ENCODE measurements at places on chromosomes 2 and 18.

DNA sequence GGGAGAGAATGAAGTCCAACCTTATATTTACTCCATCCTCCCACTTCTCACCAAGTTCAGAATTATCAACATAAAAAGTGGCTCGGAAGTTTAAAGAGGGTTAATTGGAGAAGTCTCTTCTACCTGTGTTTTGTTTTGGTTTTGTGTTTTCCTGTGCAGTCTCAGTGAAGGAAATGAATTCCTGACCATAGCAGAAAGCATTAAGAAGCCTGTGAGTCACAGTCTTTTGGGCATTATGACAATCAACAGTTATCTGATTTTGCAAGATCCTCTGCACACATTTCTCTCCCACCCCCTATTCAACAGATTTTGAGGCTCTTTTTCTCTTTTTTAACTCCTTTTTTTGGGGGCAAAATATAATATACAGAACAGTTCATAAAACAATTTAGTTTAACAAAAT lies 8.6 kb upstream of the RPL37A start:
- DNase-seq, result no peak

DNA sequence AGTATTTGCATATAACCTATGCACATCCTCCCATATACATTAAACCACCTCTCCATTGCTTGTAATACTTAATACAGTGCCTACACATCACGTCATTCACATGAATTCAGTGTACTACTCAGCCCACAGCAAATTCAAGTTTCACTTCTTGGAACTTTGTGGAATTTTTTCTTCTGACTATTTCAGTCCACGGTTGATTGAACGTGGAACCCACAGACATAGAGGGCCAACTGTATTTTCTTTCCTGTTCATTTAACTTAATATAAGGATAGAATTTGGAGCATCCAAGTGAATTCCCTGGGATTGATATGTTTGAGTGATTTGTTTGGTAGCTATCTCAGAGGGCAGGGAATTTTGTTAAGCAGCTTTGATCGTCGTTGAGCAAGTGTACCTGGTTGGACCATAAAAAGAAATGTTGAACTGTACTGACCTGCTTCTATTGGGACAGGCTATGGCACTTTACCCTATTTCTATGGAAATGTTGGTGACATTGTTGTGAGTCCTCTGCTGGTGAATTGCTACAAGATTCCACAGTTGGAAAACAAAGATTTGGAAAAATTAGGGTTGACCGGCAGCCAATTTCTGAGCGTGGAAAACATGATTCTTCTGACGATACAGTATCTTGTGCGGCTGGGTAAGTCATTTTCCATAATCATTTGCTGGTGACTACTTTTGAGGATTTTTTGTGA lies 156.6 kb downstream of the ESCO1 start:
- no peak for DNase-seq

GRCh38 chr2:196481324-196481697 lies 158.2 kb upstream of the CCDC150 start:
- DNase-seq, result peak; percentile 35

- no peak for DNase-seq
These were observed 49.2 kb downstream of the SIGLEC15 start for GRCh38 chr18:45874491-45875184.

DNA sequence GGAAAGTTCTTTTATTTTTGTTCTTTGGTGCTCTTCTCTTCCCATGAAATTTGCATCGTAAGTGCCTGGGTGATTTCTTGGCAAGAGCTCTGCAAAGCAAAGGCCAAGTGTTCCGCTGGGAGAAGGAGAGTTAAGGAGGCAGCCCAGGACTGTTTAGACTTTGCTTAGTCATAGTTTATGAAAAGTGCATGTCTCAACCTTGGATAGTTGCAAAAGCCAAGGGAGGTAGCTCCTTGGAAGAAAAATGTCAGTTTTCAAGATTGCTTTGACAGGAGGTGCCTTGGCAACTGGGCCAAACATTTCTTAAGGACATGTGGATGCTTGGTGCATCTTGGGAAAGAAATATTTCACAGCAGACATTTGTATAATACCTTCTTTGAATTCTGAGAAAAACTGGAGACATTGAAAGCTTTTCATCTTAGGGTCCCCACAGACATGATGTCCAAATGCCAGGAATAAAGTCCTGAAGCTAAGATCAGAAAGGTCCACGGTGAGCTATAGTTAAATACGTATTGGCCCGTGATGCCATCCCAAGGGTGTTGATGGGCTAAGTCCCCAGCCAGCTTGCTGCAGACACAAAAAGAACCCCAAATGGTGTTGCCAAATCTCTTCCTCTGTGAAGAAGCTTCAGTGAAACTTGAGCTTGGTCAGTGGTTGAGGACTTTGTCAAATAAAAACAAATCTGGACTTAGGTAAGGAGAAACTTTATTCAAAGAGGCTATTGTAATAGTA lies 96.3 kb upstream of the THUMPD2 start:
- DNase-seq, result peak; percentile 53

DNA sequence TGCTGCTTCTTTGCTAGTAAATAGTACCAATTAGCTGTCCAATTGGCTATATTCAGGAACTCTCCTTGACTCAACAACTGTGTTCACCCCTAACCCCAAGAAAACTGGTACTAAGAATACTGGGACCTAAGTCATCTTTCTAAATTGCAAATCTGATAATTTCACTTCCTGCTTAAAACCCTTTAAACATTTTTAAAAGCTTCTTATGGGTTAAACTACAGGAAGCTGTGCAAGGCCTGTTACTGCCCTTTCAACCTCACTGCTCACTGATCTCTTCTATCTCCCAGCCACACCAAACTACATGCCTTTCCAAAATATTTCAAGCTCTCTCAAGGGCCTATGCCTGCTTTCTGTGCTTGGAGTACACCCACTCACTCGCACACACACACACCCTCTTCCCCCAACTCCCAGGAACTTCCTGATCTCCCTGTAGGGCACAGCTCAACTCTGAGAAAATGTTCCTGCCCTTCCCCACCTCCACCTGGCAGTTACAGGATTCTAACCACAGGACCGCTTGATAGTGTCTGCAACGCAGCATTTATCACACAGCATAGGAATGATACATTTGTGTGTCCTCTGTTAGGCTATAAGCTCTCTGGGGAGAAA lies 6.7 kb downstream of the LMAN1 start:
- DNase-seq, result no peak

DNA sequence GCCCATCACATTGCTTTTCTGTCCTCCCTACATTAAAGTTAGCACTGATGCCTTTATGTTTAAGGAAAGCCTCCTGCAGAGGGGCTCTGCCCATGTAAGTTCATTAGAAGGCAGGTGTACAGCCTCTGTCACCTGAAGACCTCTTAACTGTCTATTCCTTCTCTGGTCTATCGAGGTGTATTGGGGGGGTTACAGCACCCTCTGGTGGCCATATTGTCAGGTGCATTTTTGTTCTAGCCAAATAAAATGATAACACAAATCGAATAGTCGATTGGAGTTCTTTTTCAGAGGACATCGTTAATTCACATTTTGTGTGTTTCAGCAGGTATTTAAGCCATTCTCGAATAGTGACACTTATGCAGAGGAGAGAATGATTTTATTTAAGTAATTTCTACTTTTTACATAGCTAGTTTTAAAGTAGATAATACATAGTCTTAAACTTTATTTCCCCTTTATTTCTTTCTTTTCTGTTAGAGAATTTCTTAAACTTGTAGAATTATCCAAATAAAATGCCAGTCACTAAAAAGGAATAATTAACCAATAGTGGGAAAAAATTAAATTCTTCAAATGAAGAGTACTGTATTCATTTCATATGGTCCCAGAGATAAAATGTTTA lies 136.8 kb downstream of the NEDD4L start:
- DNase-seq, result peak; percentile 9

DNA sequence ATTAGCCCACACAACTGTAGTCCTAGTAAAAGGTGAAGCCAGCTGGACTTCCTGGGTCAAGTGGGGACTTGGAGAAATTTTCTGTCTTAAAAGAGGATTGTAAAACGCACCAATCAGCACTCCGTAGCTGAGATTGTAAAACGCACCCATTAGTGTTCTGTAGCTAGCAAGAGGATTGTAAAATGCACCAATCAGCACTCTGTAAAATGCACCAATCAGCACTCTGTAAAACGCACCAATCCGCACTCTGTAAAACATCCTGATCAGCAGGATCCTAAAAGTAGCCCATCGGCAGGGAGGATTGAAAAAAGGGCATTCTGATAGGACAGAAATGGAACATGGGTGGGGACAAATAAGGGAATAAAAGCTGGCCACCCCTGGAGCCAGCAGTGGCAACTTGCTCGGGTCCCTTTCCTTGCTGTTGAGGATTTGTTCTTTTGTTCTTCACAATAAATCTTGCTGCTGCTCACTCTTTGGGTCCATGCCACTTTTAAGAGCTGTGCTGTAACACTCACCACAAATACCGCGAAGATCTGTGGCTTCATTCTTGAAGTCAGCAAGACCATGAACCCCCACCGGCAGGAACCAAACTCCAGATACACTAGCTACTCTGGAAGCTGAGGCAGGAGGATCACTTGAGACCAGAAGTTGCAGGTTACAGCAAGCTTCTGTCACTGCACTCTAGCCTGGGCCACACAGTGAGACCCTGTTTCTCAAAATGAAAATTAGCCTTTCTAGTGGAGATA lies 102.6 kb downstream of the HS6ST1 start:
- no peak for DNase-seq

- DNase-seq, result peak; percentile 54
These were observed 11.8 kb downstream of the GULP1 start for GRCh38 chr2:188303363-188304031.

GRCh38 chr2:35415282-35415681 lies 940.3 kb upstream of the CRIM1 start:
- no peak for DNase-seq

DNA sequence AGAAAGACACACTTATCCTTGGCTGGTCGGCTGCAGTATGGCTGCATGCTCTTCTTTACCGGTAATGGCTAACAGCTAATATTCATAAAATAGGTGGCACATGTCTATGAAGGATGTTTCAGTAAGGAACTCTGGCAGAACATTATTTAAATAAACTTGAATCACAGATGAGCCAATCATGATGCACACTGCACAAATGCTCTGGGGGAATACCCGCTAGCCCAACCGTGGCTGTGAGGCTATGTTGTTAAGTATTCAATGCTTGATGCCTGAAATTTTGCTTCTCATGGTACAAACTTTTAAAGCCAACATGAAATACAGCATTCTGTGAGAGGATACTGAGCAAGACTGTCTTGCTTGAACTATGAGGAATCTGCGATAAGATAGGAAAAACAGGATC lies 505.8 kb downstream of the ZEB2 start:
- no peak for DNase-seq

DNA sequence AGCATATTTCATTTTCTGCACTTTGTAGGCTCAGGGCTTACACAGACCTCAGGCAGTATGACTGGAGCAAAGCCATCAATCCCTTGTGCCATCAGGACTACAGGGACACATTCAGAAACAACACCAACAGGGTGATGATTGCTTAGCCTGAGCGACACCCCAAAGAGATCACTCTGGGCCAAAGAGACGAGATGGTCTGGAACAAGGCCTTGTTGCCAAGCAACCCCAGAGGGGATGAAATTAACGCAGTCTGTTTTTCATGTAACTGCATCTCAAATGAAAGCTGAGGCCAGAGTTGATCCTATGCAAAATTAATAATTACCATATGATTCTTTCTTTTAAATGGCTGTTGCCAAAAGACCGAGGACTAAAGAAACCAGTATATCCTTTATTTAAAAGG lies 20.2 kb upstream of the B3GNT2 start:
- DNase-seq, result no peak

GRCh38 chr2:26769089-26769761 lies 5.1 kb downstream of the SLC35F6 start:
- DNase-seq, result no peak

DNA sequence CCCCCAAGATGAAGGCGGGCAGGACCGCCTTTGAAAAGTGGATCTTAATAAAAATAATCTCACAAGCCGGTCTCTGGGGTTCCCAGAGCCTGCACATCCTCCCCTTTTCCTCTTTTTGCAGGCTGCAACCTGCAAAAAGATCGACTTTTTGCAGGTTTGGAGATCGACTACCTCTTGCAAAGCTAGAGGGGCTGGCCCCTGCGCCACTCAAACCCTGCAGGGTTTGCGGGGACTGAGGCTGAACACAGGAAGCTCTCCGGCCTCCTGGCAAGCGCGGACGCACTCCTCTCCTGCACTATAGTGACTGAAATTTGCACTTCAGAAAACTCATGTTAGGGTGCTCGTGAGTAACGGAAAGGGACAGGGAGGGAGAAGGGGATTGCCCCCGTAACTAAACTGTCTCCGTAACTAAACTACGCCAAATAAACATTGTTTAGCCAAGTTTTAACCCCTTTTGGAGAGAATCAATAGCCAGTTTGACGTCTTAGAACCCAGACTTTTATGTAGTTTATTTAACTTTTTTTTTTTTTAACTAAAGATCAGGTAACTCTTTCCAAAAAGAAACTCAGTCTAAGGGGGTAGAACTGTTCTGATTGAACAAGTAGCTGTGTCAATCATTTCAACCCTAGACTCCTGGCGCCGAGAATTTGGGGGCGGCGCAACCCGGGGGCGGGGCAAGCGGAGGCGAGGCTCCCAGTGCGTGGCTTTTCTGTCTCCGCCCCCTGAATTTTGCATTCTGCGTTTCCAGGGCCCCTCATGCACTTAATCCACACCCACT lies 2.5 kb downstream of the IGFBP5 start:
- no peak for DNase-seq

GRCh38 chr2:126627643-126628042 lies 28.3 kb upstream of the GYPC start:
- DNase-seq, result no peak

DNA sequence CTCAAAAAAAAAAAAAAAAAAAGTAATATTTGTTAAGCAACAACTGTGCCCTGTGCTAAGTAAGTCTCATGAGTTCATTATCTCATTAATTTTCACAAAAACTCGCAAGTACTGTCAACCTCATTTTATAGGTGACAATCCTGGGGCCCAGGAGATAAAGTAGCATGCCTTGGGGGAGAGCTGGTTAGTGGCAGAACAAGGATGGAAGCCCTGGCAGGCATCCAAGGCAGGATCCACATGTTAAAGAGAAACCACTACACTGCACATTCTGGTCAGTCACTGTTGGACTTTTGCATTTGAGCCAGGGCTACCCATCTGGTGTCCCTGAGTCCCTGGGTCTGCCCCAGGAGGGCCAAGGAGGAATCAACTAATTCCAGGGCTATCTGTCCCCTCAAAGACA lies 54.6 kb downstream of the ZFP36L2 start:
- DNase-seq, result no peak

DNA sequence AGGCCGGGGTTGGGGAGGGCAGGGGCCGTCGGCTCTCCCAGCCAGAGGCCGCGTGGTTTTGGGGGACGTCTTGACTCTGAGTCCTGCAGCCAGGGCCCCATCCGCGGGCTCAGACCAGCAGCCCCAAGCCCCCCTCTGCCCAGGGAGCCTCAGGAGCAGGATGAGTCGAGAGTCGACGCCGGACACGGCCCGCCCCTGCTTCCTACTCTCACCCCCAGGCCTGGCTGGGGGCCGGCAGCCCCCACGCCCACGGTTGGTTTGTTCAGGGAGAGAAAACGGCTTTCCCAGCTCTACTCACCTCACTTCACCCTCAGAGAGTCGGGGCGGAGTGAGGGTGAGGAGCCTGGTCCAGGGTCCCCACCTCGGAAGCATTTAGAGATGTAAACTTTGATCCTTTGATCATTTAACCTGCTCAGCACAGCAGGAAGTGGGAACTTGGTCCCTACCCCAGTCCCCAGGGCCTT lies 6.9 kb downstream of the SNORC start:
- no peak for DNase-seq

GRCh38 chr2:26683583-26683982 lies 8.9 kb upstream of the KCNK3 start:
- no peak for DNase-seq
